ENCODE measurements at places on chromosomes 5 and 9. TPM values are rescaled to one million over a fixed set of nuclear protein-coding genes. Genes with fewer than 3 reads are reported as not detected.

The RIC1 gene
- total RNA-seq, result 27.4 TPM

The SVEP1 gene
- 0.56 TPM for total RNA-seq

DNA sequence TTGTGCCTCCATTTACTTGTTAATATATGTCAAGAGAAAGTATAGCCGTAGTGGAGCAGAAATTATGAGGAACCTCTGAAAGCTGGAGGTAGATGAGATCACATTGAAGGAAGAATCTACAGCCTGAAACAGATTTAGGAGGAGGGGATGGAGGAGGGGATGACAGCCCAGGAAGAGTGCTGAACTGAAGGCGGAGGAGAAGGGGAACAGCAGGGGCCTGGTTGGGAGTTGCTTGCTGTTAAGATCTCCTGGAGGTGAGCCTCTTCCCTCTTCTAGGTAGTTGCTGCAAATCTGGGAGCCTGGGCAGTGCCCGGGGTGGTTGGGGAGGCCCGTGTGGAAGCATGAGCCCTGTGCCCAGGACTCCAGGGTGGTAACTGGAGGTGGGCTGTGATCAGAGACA is 111.8 kb upstream of the SEMA6A start:
- DNase-seq, result no peak

GRCh38 chr9:86036555-86036954 is 62.8 kb downstream of the GOLM1 start:
- no peak for DNase-seq

- DNase-seq, result no peak
Observed at GRCh38 chr5:346229-346935, 24.9 kb downstream of the AHRR start.

GRCh38 chr9:38281196-38281595 is 111.3 kb upstream of the ALDH1B1 start:
- no peak for DNase-seq

- DNase-seq, result no peak
Observed at GRCh38 chr9:71929791-71930440, 18.5 kb downstream of the C9orf85 start.

- no peak for DNase-seq
Observed at GRCh38 chr5:142275496-142275895, 49.3 kb downstream of the SPRY4 start.

DNA sequence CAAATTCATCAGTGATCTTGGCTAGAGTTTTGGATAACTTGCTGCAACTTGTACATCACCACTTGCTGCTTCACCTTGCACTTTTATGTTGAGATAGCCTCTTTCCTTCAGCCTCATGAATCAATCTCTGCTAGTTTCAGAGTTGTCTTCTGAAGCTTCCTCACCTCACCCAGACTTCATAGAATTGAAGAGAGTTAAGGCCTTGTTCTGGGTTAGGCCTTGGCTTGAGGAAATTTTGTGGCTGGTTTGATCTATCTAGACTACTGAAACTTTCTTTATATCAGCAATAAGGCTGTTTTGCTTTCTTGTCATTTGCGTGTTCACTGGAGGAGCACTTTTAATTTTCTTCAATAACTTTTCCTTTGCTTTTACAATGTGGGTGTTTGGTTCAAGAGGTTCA is 12.8 kb downstream of the FER start:
- no peak for DNase-seq

Data from neural progenitor cell (in vitro differentiated cells).